ENCODE measurements at places on chromosomes 12 and 14.
A peak's percentile ranks its signal among the peaks of the same experiment; 100 is the strongest.

- no peak for DNase-seq
Observed at GRCh38 chr12:6784761-6785160, 4.6 kb upstream of the CD4 start.

- no peak for DNase-seq
Observed at GRCh38 chr14:64786296-64787149, 82.3 kb downstream of the PLEKHG3 start.

DNA sequence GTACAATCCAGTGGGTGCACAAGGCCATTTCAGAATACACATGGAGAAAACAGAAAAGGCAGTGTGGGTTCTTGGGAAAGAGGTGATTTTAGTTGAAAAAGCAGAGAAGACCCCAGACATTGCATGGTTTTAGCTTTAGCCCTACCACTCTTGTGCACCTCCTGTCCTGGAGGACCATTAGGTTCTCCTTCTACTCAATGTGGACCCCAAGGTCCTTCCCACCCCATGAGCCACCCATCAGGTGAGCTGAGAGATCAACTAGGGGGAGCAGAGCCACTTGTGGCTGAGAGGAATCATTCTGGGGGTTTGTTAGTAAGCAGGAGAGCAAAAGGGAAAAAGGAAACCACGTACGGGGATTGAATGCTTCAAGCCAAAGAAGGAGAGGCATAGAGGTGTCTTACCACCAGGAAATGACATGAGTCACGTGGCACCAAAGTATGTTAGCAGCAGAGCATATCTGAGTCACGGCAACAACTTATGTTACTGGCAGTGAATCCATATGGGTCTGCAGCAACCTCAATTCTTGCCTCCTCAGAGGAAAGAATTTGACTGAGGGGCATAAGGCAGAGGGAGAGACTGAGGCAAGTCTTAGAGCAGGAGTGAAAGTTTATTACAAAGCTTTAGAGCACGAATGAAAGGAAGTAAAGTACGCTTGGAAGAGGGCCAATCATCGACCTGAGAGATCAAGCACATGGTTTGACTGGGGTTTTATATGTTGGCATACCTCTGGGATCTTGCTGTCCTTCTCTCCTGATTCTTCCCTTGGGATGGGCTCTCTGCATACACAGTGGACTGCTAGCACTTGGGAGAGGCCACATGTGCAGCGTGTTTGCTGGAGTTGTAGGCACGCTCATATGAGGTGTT lies 73.9 kb downstream of the HSD17B6 start:
- DNase-seq, result no peak

- no peak for DNase-seq
Observed at GRCh38 chr12:82414044-82414443, 55.7 kb downstream of the METTL25 start.

DNA sequence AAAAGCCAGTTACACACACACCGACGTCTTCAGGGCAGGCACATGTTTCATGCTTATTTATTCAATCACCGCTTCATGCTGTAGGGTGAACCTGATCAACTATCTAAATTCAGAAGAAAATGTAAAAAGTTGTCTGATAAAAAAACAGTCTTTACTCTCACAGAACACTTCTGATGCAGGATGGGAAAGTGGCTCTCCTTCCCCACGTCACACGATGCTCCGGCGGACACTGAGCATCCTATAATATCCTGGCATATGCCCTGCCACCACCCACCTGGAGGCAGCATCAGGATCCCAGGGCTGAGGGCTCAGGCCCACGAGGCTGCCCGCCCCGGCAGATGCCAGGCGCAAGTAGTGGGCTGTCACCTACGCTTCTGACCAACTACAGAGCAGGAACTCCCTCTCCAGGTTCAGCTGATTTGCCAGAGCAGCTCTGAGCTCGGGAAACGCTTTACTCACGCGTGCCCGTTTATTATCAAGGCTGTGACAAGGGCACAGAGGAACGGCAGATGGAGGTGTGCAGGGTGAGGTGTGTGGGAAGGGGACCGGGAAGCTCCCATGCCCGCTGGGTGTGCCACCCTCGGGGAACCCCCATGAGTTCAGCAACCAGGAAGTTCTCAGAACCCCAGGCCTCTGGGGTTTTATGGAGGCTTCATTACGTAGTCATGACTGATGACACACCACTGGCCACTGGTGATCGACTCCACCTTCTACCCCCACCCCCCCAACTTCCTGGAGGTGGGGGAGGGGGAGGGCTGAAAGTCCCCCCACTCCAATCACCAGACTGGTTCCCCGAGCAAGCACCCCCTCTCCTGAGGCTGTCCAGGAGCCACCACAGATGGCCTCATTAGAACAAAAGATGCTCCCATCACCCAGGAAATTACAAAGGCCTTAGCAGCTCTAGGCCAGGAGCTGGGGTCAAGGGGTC lies 32.1 kb downstream of the SLC15A4 start:
- no peak for DNase-seq

GRCh38 chr12:57993834-57994233 lies 52.5 kb downstream of the ATP23 start:
- DNase-seq, result no peak

- no peak for DNase-seq
Observed at GRCh38 chr12:19958389-19958788, 409.9 kb upstream of the PDE3A start.

DNA sequence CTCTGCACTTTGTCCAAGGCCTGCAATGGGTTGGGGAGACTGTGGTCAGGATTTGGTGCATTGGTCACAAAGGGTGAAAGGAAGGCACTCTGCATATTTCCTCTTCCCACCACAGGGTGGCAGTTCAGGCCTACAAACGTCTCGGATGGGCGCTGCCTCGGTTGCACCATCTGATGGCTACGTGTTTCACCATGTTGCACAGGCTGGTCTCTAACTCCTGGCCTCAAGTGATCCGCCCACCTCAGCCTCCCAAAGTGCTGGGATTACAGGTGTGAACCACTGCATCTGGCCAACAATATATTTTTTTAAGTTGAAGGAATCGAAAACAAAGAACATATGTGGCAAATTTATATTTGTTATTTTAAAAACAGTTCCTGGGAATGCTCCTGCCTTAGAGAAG lies 35.1 kb downstream of the TMBIM6 start:
- peak; percentile 5 for DNase-seq

DNA sequence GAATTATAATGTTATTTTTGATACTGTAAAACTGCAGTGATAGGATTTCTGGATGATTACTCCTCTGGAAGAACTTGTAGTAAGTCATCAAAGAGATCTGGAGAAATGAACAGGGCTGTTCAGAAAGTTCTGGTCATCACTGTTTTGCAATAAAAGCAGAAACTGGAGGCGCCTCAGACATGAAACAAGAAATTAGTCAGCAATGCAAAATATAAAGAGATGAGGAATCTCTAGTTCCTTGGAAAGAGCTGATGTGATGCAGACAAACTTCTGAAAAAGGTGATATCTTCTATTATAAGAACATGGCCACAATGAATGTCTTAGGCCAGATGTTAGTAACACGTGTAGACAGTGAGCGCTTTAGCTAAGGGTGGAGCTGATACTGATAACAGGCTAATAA lies 9.5 kb downstream of the ACIN1 start:
- DNase-seq, result no peak

DNA sequence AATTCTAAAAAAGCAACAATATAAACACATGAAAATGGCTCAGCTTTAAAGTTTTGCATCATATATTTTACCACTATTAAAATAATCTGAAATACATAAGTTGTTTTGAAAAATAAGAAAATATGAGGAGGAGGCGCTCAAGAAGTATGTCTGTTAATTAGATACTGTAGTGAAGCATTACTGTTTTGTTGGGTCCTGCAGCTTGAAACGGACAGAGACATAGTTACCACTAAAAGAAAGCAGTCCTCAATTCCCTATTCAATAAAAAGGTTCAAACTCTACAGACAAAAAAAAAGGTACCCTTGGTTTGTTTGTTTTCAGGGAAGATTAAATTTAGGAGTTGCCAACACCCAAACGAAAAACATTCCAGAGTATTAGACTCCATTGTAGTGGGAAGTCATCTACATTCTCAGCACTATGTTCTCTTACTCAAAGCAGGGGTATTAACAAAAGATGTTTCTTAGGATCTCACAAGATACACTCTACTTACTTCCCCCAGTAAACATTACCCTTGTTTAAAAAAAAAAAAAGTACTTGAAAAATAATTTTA lies 3.0 kb downstream of the PAWR start:
- DNase-seq, result no peak

- peak; percentile 43 for DNase-seq
Observed at GRCh38 chr14:102063109-102063807, 23.6 kb downstream of the HSP90AA1 start.

- DNase-seq, result no peak
Observed at GRCh38 chr14:22052795-22053194, 379.2 kb upstream of the OR4E1 start.

DNA sequence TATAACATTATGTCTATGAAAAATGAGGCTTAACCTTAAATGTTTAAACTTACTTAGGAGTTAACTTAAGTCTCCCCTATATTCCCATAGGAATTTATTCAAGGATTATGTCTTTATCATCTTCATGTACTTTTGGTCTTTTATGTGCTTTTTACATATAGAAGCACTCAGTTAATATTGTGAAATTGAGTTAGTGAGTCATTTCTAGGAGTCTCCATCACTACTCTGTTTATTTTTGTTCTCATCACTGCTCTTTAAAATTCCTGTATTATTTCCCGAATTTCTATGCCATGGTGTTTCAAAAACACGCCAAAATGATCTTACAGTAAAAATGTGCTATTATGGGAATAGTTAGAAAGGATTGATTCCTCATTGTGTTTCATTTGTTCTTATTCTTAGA lies 31.6 kb downstream of the TBC1D15 start:
- no peak for DNase-seq

GRCh38 chr14:86086962-86087361 lies 557.0 kb downstream of the FLRT2 start:
- no peak for DNase-seq

DNA sequence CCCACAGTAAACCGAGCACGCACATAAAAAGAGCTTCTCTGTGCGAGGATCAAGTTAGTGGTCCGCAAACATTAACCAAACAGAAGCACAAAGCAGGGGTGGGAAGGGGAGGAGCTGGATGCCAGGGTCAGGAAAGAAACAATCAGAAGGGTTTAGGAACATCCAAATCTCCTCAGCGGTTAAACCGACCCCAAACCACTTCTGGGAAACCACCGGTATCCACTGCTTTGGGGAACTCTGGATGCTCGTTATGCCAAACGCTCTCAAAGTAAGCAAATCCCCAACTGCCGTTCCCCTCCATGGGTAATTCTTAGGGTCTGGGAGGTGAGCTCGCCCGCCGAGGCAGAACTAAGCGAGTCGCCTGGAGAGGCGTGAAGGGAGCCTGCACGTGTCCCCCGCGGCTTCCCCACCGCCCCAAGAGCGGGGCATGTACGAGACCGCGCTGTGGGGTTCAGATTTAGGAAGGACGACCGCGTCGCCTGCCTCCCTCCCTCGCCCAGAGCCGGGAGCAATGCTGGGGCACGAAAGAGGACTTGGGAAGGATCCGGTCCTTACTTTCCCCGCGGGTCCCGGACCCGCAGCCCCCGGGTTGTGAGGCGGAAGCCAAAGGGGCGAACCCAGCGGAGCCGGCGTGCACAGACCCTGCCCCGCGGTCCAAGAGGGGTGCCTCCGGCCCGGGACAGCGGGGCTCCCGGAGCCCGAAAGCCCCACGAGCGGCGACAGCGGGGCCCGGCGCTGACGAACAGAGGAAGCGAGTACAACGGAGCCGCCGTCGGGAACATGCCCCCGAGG lies 711 bp downstream of the SBNO1 start:
- DNase-seq, result peak; percentile 3

DNA sequence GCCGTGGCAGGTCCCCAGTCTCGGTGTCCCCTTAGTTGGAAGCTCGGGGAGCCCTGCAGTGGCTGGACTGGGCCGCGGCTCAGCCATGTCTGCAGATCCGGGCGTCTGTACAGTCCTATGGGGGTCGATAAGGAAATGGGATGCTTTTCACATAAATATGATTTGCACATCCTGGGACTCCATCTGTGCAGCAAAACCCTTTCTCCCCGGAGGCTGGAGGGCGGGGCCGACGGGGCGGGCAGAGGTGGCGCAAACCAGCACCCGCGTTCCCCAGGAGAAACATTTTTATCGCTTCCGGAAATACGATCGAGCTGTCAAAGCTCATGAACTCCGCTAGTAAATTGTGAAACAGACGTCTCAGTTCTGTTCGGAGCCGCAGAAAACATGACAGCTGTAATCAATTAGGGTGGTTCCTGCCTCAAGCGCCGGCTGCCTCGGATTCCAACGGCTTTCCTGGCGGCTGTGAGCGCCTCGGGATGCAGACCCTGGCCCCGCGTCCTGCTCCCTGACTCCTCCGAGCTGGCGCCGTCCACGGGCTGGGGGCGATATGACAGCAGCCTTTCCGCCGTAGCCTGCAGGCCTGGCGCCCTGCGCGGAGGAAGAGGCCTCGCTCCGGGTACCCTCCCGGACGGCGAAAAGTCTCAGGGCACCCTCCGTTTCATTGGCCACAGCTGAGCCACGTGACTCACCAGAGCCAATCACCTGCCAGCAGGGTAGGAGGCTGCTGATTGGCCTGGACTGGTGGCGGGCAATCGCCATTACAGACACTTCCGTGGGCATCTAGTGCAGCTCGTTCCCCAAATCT lies 23.0 kb downstream of the DIO3 start:
- no peak for DNase-seq

- DNase-seq, result no peak
Observed at GRCh38 chr14:101033446-101034165, 130.1 kb upstream of the RTL1 start.

DNA sequence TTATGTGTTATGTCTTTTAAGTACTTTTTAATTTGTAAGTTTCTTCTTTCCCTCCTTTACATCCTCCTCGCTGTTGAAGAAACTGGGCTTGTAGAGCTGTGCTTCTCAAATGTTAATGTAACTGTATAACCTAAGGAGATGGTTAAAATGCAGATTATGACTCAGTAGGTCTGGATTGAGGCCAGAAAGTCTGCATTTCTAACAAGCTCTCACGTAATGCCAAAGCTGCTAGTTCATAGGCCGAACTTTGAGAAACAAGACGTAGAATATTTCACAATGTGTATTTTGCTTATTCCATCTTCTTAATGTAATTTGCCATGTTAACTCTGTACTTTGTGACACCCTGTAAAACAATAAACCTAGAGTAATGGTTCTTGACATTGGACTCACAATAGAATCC lies 193.3 kb upstream of the SYT1 start:
- no peak for DNase-seq

GRCh38 chr14:88904864-88905263 lies 80.4 kb downstream of the TTC8 start:
- no peak for DNase-seq

GRCh38 chr14:94961386-94962165 lies 191.7 kb upstream of the GSC start:
- no peak for DNase-seq

DNA sequence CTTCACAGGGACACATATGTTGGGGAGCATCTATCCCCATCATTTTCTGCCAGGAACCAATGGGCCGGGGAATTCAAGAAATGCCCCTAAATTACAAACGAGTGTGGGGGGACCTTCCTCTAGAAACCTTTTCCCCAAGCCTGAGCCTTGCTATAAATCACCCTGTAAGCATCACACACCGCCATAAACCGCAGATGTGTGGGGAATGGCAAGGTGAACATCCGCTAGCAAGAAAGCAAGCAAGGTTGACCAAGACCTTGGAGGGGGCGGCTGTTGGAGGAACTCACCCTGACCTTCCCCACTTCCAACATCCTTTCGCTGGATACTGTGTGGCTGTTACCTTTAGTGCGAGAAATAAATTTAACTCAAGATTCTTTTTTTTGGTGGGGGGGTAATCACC lies 693.3 kb upstream of the TBX3 start:
- no peak for DNase-seq

GRCh38 chr14:55699131-55700057 lies 119.4 kb downstream of the KTN1 start:
- DNase-seq, result no peak

Data from stimulated activated CD8-positive, alpha-beta memory T cell treated with anti-CD3 and anti-CD28 coated beads, Interleukin-4, amount 100 ng/mL, for 1 hour (primary cell).